NCI-H2029 (cell line): ENCODE measurements at places on chromosomes 1 and 21.

DNA sequence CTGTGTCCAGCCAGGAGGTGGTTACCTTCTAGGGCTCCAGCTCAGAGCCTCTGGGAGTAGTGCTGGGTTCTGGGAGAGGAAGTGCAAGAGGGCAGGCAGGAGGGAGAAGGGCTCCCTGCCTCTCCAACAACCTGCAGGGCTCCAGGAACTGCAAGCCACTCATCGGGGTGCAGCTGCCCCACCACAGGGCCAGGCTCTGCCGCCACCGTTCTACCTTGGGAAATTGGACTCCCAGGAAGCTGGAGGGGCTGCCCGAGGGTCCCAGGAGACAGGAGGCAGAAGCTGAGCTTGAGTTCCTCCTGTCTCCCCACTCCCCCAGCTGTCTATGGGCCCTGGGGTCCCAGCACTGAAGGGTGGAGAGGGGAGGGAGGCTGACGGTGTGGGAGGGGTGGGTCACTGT is 7.4 kb upstream of the PRDM16 start:
- no peak for DNase-seq

- DNase-seq: no peak
Measured at GRCh38 chr21:42956824-42957630, 17.3 kb upstream of the PKNOX1 start.

DNA sequence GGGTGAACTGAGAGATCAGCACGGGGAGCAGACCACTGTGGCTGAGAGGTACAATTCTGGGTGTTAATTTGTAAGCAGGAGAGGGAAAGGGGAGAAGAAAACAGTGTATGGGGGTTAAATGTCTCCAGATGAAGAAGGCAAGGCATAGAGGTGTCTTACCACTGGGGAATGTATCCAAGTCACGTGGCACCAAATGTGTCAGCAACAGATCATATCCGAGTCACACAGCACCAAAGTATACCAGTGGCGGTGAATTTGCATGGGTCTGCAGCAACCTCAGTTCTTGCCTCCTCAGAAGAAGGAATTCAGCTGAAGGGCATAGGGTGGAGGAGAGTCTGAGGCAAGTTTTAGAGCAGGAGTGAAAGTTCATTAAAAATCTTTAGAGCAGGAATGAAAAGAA is 21.2 kb upstream of the SYCP1 start:
- no peak for DNase-seq

- no peak for DNase-seq
Measured at GRCh38 chr1:20180844-20181207, 5.1 kb upstream of the UBXN10 start.

DNA sequence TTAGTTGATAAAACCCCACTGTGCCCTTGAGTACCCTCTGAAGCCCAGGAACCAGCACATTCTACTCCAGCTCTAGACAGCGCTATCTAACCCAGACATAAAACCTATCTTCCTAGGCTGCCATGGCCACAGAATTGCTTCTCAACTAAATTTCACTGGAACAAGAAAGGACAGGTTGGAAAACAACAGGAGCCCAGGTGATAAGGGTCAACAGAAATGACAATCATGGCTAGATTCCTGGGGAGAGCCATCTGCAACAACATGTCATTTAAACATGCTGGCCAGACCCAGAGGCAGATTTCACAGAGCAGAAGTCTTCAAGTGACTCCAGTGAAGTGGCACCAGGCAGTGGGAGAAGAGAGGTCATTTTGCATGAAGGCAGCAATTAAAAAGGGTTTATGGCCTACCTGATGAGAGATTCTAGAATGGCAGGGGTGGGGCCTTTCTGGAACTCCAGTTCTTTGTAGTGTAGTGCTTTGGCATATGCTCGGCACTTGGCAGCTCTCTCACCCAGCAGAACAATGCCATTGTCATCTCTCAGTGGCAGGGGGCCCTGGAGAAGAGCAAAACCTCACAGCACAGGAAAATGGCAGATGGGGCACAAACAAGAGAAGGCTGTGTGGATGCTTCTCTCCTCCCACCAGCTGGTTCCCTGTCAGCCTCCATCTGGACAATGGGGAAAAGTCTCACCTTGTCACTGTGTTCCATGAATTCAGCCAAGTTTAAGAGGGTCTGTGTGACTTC is 9.9 kb downstream of the ANGPTL7 start:
- DNase-seq: no peak

- no peak for DNase-seq
Measured at GRCh38 chr1:28428012-28428411, 58.5 kb downstream of the PHACTR4 start.

- no peak for DNase-seq
Measured at GRCh38 chr1:168552961-168553360, 9.2 kb upstream of the XCL2 start.

GRCh38 chr1:39632323-39632681 is 7.1 kb downstream of the HEYL start:
- no peak for DNase-seq

DNA sequence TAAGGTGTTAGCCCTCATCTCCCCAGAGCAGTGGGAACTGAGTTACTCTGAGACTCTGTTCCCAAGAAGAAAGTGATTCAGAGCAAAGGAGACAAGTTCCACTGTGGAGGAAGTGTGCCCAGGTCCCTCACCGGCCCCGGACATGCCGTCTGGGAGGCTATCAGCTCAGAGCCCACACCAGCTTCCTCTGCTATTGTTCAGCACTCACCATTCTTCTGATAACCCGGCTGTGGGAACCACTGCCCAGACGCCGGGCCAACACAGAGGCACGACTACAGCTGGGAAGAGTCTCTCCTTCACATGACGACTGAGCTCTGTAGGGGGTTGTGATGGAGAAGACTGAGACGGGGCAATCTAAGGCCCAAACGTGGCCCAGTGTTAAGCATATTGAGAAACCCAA is 34.2 kb upstream of the GJA5 start:
- DNase-seq: no peak

- peak; percentile 94 for DNase-seq
Measured at GRCh38 chr1:18480315-18481189, at the start of gene KLHDC7A. Gene KLHDC7A, plus strand, starts transcription at chr1:18480930. Its CDS starts 52 bp downstream, at chr1:18480982.

GRCh38 chr1:27906759-27907158 is 28.0 kb upstream of the SMPDL3B start:
- DNase-seq: no peak

GRCh38 chr1:226798427-226799411 is 59.6 kb upstream of the ITPKB start:
- no peak for DNase-seq

DNA sequence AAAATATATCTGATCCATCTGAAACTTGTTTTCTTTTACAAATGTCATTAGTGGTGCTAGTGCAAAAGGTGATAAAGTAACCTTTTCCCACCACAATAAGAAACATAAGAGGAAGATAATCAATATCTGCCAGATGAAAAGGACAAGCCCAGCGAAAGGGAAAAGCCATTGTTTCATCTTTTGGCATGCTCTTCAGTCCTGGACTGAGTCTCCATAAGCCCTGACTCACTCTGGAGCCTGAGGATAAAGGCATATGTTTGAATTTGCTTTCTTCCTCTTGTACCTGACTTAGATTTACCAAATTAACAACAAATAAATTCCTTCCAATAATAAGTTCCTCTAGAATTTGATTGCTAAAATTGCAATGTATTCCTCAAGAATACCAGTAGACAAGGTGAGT is 13.6 kb downstream of the DNAJC11 start:
- DNase-seq: no peak

DNA sequence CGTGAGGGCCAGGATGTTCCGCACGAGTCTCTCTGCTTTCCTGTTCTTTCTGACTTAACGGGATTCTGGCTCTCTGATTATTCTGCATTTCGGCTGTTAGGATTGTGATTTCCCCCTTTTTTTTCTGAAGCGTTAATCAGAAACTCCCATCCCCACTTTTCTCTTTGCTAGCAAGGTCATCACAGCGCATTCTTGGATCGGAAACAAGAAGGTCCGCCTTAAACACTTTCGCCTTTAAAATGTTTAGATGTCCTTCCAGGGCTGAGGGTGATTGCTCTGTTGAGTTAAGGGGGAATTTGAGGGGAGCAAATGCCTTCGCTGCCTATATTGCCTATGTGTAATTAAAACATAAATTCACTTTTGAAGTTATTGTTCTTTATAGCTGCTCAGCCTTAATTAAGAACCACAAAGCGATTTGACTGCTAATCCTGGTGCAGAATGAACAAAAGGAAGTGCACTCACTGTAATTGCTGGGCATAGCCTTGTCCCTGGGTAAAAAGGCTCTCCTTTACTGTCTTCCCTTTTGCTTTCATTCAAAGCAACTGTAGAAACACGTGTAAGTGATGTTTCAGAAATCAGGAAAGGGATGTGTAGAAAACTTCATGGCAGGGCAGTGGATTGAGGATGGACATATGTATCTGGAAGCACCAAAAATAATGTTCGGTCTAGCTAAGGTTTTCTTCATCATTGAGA is 1.2 kb downstream of the LAMC1 start:
- DNase-seq: no peak

DNA sequence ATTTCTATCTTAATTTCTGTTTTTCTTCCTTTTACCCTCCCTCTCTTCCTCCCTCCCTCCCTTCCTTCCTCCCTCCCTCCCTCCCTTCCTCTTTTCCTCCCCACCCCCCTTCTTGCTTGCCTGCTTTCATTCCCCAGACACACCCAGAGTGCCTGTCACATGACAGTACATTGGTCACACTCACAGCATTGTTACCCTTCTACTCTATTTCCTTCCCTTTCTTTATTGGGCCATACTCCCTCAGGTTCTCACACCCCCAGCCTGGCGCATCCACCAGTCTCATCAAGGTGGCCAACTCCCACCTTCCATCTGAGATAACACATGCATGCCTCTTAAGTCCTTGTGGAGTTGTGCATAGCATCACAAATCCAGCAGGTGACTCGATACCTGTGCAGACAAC is 10.9 kb downstream of the TMPRSS3 start:
- no peak for DNase-seq

DNA sequence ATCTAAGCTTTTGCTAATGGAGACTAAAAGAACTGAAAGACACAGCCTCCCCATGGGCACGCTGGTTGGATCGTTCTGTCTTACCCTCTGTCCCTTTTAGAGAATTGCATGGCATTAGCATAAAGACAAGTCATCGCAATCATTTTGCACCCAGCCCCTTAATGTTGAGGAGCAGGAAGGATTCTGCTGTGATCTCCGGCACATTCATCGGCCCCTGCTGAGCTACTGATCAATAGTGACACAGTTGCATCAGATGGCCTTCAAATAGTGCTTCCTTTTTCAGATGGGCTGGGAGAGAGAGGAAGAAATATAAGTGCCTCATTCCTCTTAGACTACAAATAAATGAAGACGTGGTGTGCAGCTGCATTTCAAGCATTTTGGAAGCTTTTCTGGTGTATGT is 75.4 kb downstream of the NOS1AP start:
- DNase-seq: no peak

- DNase-seq: no peak
Measured at GRCh38 chr21:39176271-39176709, 7.0 kb downstream of the PSMG1 start.

GRCh38 chr1:238653693-238654321 is 732.6 kb upstream of the CHRM3 start:
- DNase-seq: no peak

GRCh38 chr1:176938375-176938774 is 226.1 kb downstream of the ASTN1 start:
- no peak for DNase-seq

- DNase-seq: no peak
Measured at GRCh38 chr1:226349801-226350518, 41.0 kb upstream of the LIN9 start.

DNA sequence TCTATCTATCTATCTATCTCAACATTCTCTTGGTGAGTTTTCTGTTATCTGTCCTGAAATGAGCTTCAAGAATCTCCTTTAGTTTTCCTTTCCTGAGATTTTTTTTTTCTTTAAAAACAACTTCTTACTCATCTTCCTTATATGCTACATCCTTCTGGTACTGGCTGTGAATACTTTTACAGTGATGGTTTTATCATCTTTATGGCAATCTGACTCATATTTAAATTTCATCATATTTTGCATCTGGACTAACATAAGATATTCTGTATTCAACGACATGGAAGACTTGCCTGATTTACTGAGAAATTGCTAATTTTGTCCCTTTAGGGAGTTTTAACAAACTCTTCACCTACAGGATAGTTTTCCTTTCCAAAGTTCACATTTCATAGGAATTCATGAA is 33.0 kb downstream of the PDE4B start:
- DNase-seq: no peak

DNA sequence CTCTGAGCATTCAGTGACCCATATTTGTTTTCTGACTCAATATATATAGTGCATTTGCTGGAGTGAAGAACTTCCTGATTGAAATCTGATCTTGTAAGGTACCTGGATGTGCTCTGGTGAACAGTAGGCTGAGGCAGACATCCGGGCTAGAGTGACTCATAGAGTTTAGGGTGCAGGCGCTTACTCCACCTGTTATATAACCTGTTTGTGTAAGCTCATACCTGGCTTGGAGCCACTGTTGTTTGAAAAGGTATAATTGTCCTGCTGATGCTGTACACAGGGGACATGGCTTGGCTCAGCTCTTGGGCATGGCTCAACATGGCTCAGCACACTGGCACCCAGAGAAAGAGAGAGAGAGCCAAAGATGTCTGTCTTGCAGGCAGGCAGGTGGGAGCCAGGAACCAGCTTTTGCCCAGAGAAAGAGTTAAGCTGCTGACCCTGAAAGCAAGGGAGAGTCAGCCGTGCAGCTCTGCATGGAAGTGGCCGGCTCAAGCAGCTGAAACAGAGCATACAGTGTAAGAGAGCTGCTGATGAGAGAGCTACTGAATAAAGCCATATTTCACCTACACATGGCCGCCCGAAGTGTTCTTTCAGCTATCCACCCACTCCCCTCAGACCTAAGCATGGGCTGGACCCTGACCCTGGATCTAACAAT is 43.2 kb downstream of the GJA5 start:
- DNase-seq: peak; percentile 98

DNA sequence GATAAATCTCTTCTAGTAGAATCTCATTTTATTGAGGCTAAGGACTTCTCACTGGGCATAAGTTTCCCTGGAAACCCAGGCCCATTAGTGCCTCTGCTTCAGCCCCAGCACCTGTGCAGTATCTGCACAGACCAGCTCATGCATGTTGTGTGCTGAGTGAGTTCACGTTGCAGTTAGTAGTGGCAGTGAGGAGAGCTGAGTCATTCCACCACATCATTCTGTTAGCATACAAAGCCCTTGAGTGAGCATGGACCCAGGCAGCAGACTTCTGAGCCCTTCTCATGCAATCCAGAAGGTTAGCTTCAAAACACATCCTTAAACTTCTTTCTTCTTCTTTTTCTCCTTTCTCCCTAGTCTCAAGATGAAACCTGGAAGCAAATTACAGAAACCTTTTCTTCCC is 45.8 kb upstream of the NTPCR start:
- no peak for DNase-seq

- DNase-seq: no peak
Measured at GRCh38 chr1:153741986-153742385, 14.1 kb downstream of the INTS3 start.
